Urothelium cell line (cell line): ENCODE measurements at places on chromosomes 1 and 21.

- DNase-seq: peak; percentile 74
Measured at GRCh38 chr1:45512641-45513054, 9.0 kb downstream of the PRDX1 start.

GRCh38 chr1:107252271-107252670, 111.4 kb downstream of the NTNG1 start:
- no peak for DNase-seq

DNA sequence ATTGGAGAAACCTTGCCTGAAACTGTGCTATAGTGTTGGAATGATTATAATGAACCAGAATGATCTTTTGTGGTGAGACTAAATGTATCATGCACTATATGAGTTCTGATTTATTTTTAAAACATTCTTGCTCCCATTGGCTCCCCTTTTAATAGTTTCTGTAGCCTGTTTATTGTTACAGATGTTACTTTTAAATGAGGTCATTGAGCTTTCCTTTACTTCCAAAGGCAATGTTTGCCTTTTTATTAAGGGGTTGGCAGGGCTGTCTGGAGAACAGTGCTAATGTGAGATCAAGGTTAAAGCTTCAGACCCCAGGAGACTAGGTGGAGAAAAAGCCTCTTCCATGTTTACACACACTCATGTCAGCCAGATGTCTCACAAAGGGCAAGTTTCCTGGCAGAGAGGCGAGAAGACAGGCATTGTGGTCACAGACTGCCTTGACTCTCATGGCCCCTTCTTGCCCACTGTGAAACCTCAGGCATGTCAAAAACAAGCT, 120.6 kb upstream of the RAVER2 start:
- DNase-seq: peak; percentile 68

GRCh38 chr1:223189525-223189902, 46.5 kb upstream of the TLR5 start:
- DNase-seq: no peak

- DNase-seq: peak; percentile 36
Measured at GRCh38 chr1:181251001-181251712, 162.7 kb downstream of the IER5 start.

DNA sequence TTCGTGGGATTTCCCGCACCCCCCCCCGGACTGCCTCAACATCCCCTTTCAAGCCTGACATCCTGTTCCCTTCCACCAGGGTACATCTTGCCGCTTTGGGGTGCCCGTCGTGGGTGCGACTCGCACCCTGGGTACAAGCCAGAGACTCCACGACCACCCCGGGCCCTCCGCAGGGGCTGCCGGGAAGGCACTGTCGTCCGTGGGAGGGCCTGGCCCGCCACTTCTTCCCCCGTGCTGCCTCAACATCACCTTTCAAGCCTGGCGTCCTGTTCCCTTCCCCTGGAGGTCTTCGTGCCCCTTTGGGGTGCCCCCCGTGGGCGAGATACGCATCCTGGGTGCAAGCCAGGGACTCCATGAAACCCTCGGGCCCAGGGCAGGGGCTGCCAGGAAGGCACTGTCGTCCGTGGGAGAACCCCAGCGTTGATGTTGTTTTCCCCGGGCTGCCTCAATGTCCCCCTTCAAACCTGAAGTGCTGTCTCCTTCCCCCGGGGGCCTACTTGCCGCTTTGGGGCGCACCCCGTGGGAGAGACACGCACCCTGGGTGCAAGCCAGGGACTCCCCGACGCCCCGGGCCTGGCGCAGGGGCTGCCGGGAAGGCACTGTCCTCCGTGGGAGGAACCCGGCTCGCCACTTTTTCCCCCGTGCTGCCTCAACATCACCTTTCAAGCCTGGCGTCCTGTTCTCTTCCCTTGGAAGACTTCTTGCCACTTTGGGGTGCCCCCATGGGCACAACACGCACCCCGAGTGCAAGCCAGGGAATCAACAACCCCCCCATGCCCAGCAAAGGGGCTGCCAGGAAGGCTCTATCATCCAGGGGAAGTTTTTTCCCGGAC, 138.6 kb downstream of the LIPI start:
- DNase-seq: no peak

- DNase-seq: peak; percentile 47
Measured at GRCh38 chr1:205365945-205366463, 9.3 kb upstream of the KLHDC8A start.

GRCh38 chr21:23496729-23497128, 2110.6 kb downstream of the MRPL39 start:
- no peak for DNase-seq

GRCh38 chr1:226646026-226646869, 92.8 kb downstream of the ITPKB start:
- DNase-seq: no peak

DNA sequence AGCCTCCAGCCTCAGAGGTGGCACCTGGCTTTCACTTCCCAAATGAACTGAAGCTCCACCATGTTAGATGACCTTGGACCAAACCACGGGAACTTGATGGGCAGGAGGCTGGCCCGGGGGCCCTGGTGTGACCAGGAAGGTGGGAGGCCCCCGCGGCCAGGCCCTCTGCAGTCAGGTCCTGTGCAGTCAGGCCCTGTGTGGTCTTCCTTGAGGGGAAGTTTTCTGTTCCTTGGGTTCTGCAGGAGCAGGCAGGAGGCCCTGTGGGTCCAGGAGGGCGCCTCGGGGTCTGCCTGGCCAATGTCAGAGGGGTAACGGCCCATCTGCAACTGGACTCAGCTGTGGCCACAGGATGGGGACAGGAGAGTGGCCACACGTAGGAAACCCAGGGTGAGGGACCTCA, 13.0 kb downstream of the PRDM16 start:
- no peak for DNase-seq

GRCh38 chr1:207808911-207809555, 57.2 kb downstream of the CD46 start:
- DNase-seq: no peak

- no peak for DNase-seq
Measured at GRCh38 chr21:44259082-44259705, 2.5 kb downstream of the DNMT3L start.

DNA sequence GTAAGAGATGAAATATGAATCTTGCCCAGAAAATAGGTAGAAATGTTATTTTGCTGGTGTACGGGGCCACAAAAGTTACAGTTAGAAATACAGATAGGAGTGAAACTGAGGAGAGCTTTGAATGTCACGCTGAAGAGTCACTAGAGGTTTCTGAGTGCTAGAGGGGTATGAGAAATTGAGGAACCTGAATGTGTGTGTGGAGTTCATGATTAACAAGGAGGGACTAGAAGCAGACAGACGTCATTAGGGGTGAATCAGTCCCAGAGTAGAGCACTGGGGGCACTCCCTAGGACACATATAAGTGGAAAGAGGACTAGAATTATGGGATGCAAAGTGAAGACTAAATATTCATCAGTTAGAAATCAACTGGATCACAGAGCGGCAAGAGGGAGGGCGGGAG, 188.9 kb upstream of the MAP1LC3C start:
- DNase-seq: no peak

- no peak for DNase-seq
Measured at GRCh38 chr1:39733161-39733560, 5.5 kb upstream of the PPIE start.

- no peak for DNase-seq
Measured at GRCh38 chr21:42123219-42123908, 52.2 kb downstream of the UMODL1 start.

DNA sequence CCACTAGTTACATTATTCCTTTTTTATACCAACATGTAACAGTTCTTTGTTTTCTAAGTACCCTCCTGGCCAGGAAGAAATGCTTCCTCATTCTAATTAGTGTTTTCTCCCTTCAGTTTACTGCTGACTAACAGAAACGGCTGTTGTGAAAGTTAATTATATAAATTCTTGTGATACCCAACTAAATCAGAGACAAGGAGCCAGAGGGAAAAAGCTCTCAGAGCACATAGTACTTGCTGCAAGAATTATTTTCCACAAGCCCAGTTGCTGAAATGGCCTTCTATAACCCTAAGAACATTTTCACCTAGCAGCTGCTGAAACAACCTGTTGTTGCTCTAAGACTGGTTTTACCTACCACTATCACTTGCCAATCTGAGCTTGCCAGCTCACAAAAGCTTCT, 82.4 kb downstream of the FAF1 start:
- no peak for DNase-seq

DNA sequence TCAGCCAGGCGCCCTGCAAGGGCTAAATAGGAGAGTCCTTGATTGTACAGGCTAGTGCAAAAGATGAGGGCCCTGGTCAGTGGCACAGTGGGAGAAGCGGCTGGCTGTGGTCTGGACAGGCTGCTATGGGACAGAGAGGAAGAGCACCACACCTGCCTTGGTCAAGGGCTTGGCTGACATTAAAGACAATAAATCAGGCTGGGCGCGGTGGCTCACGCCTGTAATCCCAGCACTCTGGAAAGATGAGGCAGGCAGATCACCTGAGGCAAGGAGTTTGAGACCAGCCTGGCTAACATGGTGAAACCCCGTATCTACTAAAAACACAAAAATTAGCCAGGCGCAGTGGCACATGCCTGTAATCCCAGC, 62.9 kb downstream of the NID1 start:
- no peak for DNase-seq

GRCh38 chr1:221530791-221531190, 211.1 kb downstream of the DUSP10 start:
- DNase-seq: no peak
